ENCODE measurements at places on chromosomes 12 and 14. TPM values are rescaled to one million over a fixed set of nuclear protein-coding genes. Genes with fewer than 3 reads are reported as not detected.

GRCh38 chr14:102854091-102854703 lies 68.3 kb upstream of the AMN start:
- H3K27me3 ChIP-seq = no peaks in the 10 kb centered on the region
- H3K4me1 ChIP-seq = peaks cover 27% of the 10 kb centered on the region
- H3K27ac ChIP-seq = no peak overlapping the region

- no peaks in the 10 kb centered on the region for H3K4me1 ChIP-seq
- H3K27me3 ChIP-seq = no peaks in the 10 kb centered on the region
- no peaks in the 10 kb centered on the region for H3K36me3 ChIP-seq
- H3K27ac ChIP-seq = no peak overlapping the region
- H3K4me3 ChIP-seq = no peak overlapping the region
Observed at GRCh38 chr12:105704787-105705186, 374.3 kb downstream of the C12orf75 start.

DNA sequence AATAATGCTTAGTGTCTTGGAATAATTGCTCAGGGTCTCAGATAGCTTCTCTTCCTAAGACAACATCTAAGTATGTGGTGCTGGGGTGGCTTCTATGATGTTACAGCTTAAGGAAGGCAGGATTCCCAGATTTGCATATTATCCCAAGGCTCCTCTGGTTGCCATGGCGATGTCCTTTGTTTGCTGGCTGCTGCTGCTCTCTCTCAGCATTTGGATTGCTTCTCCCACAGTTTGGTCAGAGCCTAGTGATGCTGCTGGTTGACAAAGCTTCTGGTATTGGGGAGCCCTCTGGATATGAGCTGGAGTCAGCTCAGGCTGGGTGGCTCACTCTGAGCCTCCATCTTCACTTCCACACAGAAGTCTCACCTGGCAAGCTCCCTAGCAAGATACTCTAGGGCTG lies 56.4 kb upstream of the FBXO33 start:
- no peaks in the 10 kb centered on the region for H3K36me3 ChIP-seq
- H3K4me3 ChIP-seq = no peak overlapping the region
- no peak overlapping the region for H3K27ac ChIP-seq
- no peak for DNase-seq
- no peaks in the 10 kb centered on the region for H3K27me3 ChIP-seq

DIO3 gene
- 0.53 TPM for total RNA-seq
